Stimulated activated CD8-positive, alpha-beta memory T cell treated with anti-CD3 and anti-CD28 coated beads, Interleukin-12 subunit alpha, Interleukin-12 subunit beta, amount 100 ng/mL, for 4 hours (primary cell): ENCODE measurements at places on chromosomes 12 and 14.

DNA sequence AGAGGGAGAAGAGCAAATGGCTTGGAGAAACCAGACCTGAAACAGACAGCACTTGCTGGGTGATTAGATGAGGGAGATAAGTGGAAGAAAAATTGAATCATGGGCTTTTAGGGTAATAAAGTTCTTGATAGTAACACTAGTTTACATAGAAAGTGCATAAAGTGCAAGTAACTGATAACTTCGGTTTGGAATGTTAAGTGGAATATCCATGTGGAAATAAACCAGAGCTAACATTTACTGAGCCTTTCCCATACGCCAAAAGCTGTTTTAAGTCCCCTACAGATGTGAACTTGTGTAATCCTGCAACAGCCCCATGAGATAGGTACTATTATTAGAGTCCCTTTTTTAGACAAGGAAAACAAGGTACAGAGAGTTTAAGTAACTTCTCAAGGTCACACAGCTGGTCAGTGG, 77.1 kb upstream of the NUDT4 start:
- no peak for DNase-seq

GRCh38 chr14:34368115-34368970, 93.7 kb downstream of the SPTSSA start:
- DNase-seq: no peak

GRCh38 chr12:8989413-8989812, at the start of gene KLRG1:
Gene KLRG1, plus strand, starts transcription at chr12:8989546. Its CDS starts 90 bp downstream, at chr12:8989636.
- DNase-seq: no peak

- no peak for DNase-seq
Observed at GRCh38 chr12:98821232-98821631, 176.1 kb downstream of the APAF1 start.

DNA sequence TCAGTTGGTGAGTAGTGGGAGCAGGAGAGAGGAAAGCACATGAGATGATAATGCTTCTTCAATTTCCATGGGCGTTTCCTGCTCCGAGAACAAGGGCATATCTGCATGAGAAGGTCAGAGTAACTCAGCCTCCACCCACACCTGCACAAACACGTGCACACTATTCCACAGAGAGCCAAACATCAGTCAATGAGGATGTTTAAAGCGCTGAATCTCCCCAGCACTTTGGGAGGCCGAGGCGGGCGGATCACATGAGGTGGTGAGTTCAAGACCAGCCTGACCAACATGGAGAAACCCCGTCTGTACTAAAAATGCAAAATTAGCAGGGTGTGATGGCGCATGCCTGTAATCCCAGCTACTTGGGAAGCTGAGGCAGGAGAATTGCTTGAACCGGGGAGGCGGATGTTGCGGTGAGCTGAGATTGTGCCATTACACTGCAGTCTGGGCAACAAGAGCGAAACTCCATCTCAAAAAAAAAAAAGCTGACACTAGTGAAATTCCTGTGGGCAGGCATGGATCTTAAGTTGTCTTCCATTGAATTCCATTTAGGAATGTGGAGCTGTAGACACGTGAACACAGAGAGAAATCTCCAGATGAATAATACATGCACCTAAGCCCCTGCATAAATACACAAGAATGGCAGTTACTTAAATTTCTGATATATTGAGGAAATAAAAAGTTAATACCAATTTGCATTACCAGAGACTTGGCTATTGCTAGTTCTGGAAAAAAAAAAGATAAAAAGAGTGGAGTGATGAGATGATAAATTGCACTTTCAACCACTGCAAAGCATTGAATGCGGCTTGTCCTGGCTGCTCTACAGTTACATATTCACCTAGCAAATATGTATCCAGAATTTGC, 1097.4 kb upstream of the TMEM132C start:
- DNase-seq: no peak

DNA sequence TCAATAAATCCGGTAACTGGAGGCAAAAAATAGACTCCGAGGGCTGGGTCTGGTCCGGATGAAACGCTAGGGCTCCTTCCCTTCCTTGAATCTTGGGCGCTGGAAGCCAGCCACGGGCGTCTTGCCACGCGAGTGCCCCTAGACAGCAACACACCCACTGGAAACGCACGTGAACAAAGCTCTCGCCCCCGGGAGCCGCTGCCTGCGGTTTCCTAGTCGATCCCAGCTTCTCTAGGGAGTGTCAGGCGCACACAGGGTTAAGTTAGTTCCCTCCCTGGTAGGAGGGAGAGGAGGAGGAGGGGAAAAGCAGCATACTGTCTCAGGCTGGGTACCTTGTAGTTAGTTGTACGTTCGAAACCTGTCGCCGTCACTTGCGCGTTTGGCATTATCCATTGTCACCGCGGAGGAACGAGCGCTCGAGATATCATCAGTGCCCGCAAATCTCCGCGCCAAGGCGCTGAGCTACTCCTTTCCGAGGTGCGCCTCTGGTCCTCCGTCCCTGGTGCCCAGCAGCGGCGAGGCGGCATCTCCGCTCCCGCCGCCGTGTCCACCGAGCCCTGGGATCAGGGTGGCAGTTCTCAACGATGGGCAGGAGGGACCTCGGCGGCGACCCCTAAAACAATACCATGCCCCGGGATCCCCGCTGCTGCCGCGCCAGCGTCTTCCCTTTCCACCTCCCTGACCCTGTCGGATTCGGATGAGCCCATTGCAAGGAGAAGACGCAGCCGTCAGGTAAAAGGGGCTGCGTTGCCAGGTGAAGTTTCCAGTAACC, at the start of gene FLRT2:
Gene FLRT2, plus strand, starts transcription at position 342 of the 772 bp plus-strand sequence. CDS start 91,371 bp downstream, outside the sequence.
- no peak for DNase-seq

DNA sequence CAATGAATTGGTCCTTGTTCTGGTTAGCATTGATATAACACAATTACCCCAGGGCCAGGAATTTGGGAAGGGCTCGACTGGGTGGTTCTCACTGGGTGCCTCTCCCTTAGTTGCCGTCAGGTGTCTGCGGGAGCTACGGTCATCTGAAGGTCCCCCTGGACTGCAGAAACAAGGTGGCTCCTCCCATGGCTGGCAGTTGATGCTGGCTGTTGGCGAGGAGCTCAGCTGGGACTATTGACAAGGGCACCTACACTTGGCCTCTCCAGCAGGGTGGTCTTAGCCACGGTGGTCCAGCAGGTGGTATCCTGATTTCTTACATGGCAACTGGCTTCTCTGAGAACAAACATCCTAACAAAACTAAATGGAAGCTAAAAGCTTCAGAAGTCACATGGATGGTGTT, 41.0 kb upstream of the RGS6 start:
- DNase-seq: no peak

GRCh38 chr12:28563286-28563685, 373.0 kb downstream of the CCDC91 start:
- no peak for DNase-seq

DNA sequence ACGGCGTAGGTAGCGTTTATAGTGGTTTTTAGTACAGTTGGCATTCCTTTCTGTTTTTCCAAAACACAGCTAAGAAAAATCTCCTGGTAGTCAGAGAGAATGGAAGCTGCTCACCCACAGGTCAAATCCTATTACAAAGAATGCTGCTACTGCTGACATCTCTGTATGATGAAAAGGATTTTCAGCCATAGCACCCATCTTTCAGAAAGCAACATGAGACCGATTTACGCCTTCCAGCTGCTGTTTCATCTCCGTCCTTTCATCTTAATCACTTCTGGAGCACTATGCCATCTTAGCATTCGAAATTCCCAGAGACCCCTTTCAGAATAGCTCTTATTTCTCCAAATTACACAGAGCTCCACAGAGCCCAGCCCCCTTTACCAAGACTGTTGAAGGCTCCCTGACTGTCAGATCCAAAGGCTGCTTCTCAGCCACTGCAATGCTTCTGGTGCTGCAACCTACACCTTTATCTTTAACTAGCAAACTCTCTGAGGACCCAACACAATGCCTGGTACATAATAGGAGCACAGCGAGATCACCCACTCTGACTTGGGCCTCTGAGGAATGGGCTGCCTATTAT, 211.8 kb downstream of the NEDD1 start:
- DNase-seq: no peak

GRCh38 chr14:102873546-102874061, 48.9 kb upstream of the AMN start:
- no peak for DNase-seq

DNA sequence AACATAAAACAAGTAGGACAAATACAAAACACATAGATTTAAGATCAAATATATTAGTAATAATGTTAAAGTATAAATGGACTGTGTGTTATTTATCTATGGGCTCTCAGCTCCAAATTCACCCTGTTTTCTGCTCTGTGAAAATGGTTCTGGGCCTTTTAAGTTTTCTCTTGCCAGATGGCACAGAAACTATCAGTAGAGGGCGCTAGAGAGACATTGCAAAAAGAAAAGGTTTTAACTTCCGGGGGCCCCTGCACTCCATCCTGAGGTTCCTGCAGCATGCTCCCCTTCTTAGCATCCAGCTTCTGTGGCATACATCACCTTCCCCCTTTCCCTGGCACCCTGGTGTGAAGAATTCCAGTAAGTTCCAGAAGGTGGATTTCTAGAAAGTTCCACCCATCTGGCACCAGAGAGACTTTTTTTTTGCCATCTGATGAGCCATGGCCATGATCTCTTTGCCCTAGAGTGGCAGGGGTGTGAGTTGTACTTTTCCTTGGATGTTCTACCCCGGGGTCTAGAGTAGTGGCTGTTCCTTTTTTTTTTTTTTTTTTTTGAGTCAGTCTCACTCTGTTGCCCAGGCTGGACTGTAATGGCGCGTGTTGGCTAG, 29.3 kb downstream of the ZCRB1 start:
- DNase-seq: no peak

DNA sequence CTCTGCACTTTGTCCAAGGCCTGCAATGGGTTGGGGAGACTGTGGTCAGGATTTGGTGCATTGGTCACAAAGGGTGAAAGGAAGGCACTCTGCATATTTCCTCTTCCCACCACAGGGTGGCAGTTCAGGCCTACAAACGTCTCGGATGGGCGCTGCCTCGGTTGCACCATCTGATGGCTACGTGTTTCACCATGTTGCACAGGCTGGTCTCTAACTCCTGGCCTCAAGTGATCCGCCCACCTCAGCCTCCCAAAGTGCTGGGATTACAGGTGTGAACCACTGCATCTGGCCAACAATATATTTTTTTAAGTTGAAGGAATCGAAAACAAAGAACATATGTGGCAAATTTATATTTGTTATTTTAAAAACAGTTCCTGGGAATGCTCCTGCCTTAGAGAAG, 35.1 kb downstream of the TMBIM6 start:
- peak; percentile 13 for DNase-seq

GRCh38 chr12:31238764-31239387, 87.1 kb downstream of the SINHCAF start:
- peak; percentile 14 for DNase-seq

- peak; percentile 36 for DNase-seq
Observed at GRCh38 chr14:54564868-54565784, 1.8 kb upstream of the SAMD4A start.

DNA sequence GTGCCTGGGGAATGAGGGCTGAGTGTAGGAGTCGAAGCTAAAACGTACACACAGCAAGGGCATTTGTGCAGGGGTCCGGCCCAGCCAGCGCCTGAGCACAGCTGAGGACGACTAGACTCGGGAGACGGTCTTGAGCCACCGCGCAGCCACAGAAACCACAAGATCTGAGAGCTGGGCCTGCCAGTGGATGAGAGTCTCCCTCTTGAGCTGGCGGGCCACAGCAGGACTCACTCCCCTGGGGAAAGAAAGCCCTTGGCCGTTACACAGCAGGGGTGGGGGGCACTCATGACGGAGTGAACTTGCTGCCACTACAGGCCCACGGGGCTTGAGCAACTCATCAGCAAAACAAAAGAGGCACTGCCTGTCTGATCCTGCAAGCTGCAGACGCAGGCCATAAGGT, 23.0 kb downstream of the STX2 start:
- DNase-seq: no peak

DNA sequence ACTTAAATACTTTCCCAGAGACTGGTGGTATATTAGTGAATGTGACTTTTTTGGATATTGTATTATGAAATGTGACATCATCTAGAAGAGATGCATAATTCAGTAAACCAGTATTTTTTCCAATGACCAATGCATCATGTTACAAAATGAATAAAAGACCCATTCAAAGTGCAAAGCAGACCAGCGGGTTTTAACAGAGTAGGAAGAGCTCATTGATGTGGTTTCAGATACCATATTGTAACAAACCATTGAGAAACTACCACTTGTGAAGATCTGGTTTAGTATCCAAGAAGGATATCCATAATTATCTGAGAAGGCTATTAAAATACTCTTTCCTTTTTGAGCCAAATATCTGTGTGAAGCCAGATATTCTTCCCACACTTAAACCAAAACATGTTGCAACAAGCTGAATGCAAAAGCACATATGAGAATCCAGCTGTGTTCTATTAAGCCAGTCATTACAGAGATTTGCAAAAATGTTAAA, 47.7 kb downstream of the MVK start:
- no peak for DNase-seq

- DNase-seq: no peak
Observed at GRCh38 chr12:15963271-15963670, 52.1 kb downstream of the DERA start.

DNA sequence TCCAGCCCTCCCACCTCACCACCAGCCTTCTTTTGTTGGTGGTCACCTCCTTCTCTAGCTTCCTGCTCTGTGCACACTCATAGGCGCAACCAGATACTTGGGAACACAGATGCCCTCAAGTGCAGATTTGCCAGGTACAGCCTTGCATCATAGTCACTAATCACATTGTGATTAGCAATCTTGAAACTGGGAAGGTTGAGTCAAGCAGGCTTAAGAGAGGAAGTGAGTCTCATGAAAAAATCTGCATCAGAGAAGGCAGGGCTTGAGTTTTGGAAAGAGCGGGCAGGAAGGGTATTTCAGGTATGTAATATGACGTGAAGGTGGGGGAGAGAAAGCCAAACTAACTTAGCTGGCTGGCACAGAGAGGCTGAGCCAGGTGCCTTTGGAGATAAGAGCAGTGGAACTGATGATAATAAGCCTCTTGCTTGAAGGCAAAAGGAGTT, 2.7 kb upstream of the RABGGTA start:
- no peak for DNase-seq
